CD8-positive, alpha-beta memory T cell (primary cell): ENCODE measurements at places on chromosomes 12 and 14.

- peak; percentile 87 for DNase-seq
These were observed 235 bp downstream of the RAB2B start for GRCh38 chr14:21476523-21476924.

- no peak for DNase-seq
These were observed 1.5 kb upstream of the MLF2 start for GRCh38 chr12:6754411-6754810.

GRCh38 chr12:104025771-104026170 is 24.2 kb downstream of the GLT8D2 start:
- DNase-seq: no peak

GRCh38 chr14:68306934-68307789 is 485.7 kb downstream of the ZFP36L1 start:
- no peak for DNase-seq

DNA sequence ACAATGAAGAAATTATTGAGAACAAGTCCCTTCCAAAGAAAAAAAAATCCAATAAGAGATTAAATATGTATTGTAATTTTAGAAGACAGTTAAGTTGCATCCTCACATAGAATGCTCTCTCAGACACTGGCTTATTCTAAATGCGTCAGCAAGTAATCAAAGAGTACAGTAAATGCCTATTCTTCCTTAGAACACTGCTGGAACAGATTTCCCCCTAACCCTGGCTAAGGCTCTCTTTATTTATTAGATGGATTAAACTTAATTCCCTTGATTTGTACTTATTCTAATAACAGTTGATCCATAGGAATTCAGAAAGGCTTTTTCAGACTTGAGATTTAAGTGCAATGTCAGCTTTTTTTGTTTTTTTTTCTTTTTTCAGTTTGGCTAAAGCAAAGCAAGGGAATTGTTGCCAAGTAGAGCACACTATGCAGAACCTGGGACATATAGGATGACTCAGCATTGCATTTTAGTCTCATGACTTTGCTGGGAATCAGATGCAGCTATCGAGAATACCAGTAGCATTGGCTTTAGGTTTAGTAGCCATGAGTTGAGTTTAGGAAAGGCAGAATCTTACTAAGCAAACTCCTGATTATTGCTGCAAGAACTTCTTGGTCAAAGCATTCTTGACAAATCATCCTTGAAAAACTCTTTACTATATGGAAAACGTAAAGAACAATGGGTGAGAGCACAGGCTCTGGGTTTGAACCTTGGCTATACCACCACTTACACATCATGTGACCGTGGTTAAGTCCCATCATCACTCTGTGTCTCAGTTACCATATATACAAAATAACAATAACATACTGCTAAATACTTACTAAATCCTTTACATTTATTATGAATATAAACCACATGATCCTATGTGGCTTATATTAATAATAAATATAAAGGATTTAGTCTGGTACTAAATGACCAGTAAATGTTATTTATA is 26.7 kb downstream of the MED21 start:
- no peak for DNase-seq

DNA sequence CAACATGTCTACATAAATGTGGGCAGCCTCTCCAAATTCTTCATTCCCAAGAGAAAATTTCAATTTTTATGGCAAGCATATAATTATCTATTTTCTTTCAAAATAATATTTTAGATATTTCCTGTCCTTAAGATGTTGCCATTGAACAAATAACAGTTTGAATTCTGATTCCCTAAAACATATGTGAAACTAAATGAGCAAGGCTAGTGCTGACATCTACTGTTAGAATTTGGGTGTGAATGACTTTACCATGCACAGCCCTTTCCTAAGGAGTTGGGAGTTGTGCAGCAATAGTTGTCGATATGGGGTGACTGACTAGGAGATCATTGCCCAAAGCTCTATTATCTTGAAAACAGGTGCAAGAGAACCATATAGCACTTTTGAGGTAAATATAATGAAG is 108.2 kb upstream of the SLC38A4 start:
- DNase-seq: no peak

- DNase-seq: no peak
These were observed 32.4 kb downstream of the PRPF40B start for GRCh38 chr12:49655595-49656236.

GRCh38 chr14:85273099-85273677 is 256.8 kb upstream of the FLRT2 start:
- no peak for DNase-seq

- no peak for DNase-seq
These were observed 26.9 kb downstream of the DDX47 start for GRCh38 chr12:12839873-12840579.
